Large intestine (tissue), 12 donors: ENCODE measurements at places on chromosomes 1 and 21.

GRCh38 chr1:167676205-167676915 lies 45.4 kb upstream of the MPZL1 start:
- DNase-seq = no peak

GRCh38 chr1:46488343-46489168 lies 1.1 kb upstream of the DMBX1 start:
- peak; percentile 46 for DNase-seq

DNA sequence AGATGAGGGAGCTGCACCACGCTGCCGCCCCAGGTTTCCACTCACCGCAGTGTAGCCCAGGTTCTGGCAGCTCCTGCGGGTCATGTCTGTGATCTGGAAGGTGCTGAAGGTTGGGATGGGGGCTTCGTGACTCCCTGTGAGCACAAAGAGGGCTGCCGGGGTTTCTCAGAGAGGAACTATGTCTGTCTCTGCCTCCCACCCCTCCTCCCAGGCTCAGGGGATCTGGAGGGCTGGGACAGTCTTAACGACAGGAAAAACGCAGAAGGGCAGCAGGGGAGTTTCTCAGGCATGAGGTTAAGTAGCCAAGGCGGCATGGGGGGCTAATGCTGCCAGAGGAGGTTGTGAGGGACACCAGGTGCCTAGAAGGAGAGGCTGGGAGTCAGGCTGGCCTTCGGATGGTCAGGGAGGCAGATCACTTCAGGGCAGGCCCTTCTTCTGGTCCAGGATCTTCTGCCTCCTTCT lies 656 bp downstream of the SH2D2A start:
- no peak for DNase-seq

DNA sequence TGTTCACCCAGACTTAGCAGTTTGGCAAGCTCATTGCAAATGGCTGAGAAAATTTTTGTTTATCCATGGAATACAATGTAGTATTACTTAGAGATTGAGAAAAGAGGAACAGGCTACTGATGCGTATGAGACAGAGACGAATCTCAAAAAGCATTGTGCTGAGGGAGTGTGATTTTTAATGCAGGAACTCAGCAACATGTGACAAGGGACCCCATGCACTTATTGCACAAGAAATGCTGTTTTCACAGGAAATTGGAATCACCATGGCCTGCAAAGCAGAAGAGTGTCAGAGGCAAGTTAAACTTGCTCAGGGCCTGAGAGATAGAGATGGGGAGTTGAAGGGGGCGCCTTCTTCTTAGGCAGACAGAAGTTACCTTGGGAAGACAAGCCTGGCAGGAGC lies 32.6 kb upstream of the TLR5 start:
- no peak for DNase-seq

DNA sequence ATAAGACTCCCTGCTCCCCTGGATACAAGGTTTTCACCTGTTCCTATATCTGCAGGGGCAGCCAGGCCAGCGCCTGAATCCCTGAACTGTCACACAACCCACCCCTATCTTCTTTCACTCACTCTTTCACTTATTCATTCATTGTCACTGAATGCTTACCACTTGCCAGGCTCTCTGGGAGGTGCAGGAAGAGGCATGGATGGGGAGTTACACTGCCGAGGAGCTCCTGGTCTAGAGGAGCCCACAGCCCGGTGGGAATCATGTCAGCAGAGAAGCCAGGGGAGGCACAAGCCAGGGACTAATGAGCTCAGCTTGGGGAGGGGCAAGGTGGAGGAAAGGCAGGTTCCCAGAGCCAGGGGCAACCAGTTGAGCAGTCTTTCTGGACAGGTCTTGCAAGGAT lies 155.8 kb downstream of the TRABD2B start:
- DNase-seq = no peak

GRCh38 chr1:36866169-36866814 lies 168.0 kb downstream of the GRIK3 start:
- DNase-seq = no peak

DNA sequence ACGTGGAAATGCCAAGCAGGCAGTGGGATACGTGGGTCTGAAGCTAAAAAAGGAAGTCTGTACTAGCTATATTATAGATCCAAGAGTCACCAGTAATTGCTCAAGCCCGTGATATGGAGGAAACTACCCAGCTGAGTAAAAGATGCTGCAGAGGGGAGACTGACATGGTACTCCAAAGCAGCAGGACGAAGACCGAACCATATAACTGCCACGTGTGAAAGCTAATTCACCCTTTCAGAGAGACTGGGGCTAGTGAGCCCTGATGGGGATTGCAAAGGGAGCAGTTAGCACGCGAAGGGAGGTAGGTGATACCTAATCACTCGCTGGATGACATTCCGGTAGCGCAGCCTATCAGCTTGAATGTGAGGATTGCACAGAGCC lies 316 bp downstream of the AP4B1 start:
- DNase-seq = no peak

GRCh38 chr1:53391982-53392381 lies 64.1 kb upstream of the LRP8 start:
- DNase-seq = no peak

DNA sequence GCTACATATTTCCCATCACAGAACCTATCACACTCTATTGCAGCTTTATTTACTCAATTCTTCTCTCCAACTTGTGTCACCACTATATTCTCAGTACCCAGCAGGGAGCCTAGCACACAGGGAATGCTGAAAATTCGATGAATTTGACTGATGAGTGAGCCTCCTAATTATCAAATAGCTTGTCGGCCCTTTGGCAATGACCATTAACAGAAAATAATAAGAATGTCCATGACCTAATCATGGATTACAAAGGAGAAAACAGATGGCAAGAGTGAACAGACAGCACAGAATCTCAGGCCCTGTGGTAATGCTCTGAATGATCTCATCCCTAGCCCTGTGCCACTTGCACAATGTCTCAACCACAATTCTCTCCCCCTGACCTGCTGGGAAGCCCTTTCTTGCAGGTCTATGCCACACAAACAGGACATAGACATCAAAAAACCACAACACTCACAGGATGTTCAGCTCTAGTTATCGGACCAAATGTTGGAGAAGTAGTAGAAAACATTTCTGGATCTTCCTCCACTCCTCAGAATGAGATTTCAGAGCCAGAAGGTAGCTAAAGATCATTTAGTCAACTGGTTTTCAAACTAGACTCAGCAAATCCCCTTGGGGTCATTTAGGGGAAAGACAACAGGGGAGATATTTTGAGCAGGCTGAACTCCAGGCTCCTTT lies 68.4 kb downstream of the LUZP1 start:
- peak; percentile 13 for DNase-seq
